ENCODE measurements at places on chromosomes 2 and 18.

DNA sequence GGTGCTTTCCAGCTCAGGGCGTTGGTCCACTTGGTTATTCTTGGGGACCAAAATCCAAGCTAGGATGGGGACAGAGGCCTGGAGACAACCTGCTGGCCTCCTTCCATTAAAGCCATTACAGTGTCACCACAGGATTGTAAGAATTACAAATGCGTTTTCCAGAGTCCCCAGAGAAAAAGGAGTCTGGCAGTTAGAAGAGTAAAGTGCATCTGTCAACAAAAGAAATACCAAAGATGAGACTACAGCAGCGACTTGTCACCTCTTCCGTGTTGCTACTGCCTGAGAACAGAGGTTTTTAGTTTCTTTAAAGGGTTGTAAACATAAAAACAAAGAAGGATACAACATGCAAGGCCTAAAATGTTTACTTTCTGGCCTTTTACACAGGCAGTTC, 235.7 kb downstream of the AGAP1 start:
- no peak for DNase-seq

GRCh38 chr18:9751371-9752031, 43.4 kb downstream of the RAB31 start:
- no peak for DNase-seq

DNA sequence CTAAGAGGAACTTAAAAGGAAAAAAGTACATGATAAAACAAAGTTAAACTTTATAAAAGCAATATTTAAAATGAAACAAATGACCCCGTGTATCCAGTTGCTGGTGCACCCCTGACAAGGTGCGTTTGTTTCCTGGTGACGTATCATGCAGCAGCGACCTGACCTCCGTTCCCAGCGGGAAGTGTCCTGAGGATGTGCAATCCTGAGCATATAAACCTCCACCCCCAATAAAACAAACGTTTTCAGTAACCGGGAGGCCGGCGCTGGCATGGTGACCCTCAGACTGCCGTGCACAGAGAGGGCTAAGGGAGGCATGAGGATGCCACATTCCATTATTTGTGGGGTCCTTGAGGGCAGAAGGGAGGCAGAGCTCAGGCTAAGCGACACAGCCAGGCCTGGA, 14.8 kb downstream of the SLC66A2 start:
- DNase-seq, result no peak

GRCh38 chr2:105842555-105842954, 97.8 kb downstream of the NCK2 start:
- no peak for DNase-seq

- no peak for DNase-seq
These were observed 225.7 kb upstream of the TNP1 start for GRCh38 chr2:217085543-217085942.

DNA sequence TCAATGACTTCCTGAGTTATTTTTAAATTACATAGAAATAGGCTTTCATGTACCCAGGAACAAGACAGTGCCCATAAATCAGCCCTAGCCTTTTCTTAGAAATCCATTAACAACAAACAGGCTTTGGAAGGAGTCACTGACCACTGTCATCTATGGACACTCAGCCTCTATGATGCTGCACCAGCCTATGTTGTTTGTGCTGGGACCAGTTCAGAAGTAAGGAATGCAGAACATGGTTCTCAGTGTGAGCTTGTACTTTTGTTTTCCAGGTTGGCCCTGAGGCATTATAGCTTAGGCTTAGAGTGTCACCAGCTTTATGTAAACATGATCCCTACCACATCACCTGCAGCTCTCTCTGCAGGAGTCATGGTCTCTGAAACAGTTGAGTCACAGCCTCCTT, 335.7 kb upstream of the CDH7 start:
- DNase-seq, result peak; percentile 28

DNA sequence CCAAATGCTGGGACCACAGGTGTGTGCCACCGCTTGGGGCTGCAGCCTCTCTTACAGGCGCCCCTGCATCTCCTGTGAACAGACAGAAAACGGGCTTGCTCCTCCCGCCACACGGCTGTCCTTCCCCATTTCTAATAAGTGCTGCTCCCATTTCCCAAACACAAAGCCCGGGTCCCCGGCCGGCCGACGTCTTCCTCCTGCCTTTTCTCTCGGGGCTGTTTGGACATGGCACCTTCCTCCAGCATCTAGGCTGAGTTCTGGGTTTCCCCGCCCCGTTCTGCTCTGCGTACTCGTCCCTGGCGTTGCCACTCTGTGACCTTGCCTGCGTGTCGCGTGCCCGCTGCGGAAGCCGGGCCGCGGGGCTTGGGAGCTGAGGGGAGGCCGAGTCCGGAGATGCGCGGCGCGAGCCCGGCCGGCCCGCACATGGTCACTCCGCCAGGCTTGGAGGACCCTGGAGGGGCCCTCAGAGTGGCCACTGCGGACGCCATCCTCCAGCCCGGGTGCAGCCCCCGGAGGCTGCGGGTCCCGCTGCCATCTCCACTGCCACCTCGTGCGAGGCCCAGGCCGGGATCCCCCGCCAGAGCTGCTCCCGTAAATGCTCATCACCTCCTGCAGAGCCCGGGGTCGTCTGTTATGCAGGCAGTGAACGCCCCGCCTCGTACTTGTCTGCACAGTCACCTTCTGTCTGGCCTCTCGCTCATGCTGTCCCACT, 26.3 kb downstream of the PRELID3A start:
- DNase-seq, result no peak

DNA sequence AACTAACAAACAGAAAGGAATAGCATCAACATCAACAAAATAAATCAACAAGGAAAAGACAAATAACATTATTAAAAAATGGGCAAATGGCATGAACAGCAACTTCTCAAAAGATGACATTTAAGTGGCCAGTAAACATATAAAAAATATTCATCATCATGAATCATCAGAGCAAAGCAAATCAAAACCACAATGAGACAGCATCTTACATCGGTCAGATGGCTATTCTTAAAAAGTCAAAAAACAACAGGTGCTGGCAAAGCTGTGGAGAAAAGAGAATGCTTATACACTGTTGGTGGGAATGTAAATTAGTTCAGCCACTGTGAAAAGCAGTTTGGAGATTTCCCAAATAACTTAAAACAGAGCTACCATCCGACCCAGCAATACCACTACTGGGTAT, 327.1 kb downstream of the CMPK2 start:
- DNase-seq, result no peak

- no peak for DNase-seq
These were observed 26.6 kb upstream of the NAPG start for GRCh38 chr18:10499230-10499629.

DNA sequence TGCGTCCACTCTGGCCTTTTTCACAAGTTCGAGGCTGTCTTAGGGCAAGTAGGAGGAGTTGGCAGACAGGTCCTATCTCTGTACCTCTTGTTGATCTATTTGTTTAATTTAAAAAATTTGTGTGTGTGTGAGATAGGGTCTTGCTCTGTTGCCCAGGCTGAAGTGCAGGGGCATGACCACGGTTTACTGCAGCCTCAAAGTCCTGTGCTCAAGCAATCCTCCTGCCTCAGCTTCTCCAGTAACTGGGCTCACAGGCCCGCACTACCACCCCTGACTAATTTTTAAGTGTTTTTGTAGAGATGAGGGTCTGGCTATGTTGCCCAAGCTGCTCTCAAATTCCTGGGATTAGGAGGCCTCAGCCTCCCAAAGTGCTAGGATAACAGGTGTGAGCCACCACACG, 4.2 kb upstream of the SLC35F6 start:
- no peak for DNase-seq

- no peak for DNase-seq
These were observed 93.5 kb downstream of the DYSF start for GRCh38 chr2:71546777-71547281.

- no peak for DNase-seq
These were observed 25.8 kb upstream of the IL18RAP start for GRCh38 chr2:102397209-102397608.

GRCh38 chr2:64998658-64999061, 9.5 kb downstream of the SLC1A4 start:
- no peak for DNase-seq

GRCh38 chr18:57149051-57149450, 2.2 kb downstream of the BOD1L2 start:
- DNase-seq, result no peak

- no peak for DNase-seq
These were observed 281.8 kb upstream of the CXCR4 start for GRCh38 chr2:136399667-136400289.

DNA sequence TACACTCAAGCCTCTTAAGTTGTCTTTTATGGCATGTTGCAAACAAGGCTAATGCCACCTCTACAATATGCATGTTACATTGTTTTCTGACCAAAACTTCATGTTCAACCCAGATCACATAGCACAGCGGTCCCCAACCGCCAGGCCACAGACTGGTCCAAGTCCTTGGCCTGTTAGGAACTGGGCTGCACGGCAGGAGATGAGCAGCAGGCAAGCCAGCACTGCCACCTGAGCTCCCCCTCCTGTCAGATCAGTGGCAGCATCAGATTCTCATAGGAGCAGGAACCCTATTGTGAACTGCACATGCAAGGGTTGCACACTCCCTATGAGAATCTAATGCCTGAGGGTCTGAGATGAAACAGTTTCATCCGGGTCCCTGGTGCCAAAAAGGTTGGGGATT, 324.8 kb upstream of the CHAC2 start:
- no peak for DNase-seq

DNA sequence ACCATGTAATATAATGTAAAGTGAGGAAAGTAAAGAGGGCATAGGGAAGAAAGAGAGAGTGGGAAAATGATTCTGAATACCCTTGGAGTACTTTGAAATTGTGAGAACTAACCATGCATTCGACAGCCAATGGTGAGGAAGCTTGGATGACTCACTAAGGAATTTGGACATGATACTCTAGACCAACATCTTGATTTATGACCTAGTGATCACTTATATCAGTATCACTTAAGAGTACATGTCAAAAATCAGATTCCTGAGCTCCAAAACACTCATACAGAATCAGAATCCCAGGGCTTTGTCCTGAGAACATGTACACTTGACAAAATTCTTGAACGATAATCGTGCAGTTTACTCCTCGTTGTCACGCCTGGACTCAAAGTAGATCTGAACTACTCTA, 1899.8 kb upstream of the PIK3C3 start:
- DNase-seq, result no peak

- DNase-seq, result no peak
These were observed 29.5 kb downstream of the RASGRP3 start for GRCh38 chr2:33505966-33506365.

DNA sequence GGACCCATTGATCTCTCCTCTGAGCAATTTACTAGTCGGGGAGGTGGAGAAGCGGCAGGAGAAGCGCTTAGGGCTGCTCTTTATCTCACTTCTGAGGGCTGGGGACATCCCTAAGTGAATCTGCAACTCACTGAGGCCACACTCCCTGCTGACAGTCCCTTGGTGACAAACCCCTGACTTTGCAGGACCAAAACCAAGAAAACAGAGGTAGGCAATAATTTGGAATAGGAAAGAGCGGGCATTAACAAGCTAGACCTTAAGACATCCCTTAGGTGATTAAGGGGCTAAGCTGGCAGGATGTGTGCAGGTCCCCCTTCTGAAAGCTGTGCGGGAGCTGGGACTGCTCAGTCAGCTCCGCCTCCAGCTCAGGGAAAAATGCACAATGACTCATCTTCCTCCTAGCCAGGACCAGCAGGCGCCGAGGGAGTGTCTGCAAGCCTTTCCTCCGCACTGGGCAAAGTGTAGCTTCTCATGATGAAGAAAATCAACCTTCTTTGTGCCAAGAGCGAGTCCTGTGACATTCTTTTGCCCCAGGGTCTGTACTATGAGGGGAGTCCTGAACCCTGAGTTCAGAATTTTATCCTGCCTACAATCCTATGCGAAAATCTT, 63.3 kb downstream of the BOD1L2 start:
- no peak for DNase-seq

DNA sequence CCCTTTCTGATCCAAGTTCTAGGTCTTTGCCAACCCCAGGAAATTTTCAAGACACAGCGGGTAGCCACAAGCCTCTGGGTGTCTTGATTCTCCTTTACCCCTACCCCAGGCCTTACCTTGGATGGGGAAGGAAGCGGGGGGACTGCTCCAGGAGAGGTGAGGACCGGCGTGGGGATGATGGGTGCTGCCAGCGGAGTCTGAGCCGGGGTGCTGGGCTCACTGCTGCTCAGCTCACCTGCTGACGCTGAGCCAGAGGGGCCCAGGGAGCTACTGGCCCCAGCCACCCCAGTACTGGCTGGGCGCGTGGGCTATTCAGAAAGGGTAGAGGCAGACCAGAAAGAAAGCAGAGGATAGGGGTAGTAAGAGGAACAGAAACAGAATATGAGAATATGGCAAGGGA, 8.7 kb downstream of the DCTN1 start:
- no peak for DNase-seq

DNA sequence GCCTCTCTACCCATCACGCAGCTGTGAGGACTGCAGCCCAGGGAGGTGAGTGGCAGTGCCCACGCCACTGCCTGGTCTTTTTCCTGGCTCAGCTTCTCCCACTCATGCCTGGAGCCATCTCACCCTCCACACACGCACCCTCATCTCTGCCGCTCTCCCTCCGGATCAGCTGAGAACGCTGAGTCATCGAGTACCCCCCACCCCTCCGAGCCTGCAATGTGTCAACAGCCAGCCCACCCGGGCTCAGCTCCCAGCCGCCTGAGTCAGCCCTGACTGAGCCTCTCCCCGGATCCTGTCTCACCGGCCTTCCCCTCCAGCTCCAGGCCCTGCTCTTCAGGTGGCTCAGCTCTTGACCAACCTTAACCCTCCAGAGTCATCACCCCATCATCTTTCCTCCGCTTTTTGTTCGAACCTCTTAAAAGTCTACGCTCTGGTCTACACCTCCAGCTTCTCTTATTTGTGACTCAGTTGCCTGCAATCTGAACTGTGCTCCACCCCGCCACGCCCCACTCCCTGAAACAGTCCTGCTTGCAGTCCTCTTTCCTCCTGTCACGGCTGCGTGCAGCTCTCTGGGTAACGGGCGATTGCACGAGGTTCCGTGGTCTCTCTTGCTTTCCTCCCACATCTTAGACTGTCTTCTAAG, 94.4 kb upstream of the ASAP2 start:
- DNase-seq, result no peak

GRCh38 chr2:102803897-102804217, 42.0 kb downstream of the TMEM182 start:
- no peak for DNase-seq

- DNase-seq, result no peak
These were observed 262.7 kb downstream of the FHOD3 start for GRCh38 chr18:36560187-36560586.

DNA sequence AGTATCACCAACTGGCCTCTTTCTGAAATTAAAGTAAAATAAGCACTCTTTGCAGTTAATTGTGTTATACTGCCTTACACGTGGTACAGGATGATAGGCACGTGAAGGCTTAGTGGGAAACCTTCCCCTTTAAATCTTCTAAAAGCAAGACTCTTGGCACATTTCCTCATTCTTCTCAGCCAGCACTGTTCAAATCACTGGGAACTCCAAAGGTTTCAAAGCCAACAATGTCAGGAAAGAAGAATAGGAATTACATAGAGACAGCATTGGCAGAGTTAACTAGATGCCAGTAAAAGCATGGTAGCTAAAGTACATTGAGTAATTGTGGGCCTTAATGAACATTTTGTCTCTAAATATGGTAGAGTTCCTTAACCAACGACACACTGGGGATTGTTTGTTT, 96.4 kb downstream of the DTNA start:
- DNase-seq, result no peak
